ENCODE measurements at places on chromosomes 6 and 20.
A peak's percentile ranks its signal among the peaks of the same experiment; 100 is the strongest.

- peak; percentile 32 for DNase-seq
Observed at GRCh38 chr6:40349123-40349900, 237.9 kb downstream of the LRFN2 start.

DNA sequence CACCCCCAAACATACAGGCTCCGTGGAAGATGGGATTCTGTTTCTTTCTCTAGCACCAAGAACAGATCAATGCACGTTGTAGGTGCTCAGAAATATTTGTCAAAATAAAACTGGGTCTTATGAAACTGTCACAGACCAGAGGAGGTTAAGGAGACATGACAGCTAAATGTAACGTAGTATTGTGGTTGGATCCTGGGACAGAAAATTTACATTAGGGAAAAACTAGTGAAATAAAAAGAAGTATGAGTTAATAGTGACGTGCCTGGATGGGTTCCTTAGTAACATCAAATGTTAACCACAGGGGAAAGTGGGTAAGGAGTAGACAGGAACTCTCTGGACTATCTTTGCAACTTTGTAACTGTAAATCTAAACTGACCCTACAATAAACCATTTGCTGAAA is 31.5 kb downstream of the NOL4L start:
- no peak for DNase-seq

DNA sequence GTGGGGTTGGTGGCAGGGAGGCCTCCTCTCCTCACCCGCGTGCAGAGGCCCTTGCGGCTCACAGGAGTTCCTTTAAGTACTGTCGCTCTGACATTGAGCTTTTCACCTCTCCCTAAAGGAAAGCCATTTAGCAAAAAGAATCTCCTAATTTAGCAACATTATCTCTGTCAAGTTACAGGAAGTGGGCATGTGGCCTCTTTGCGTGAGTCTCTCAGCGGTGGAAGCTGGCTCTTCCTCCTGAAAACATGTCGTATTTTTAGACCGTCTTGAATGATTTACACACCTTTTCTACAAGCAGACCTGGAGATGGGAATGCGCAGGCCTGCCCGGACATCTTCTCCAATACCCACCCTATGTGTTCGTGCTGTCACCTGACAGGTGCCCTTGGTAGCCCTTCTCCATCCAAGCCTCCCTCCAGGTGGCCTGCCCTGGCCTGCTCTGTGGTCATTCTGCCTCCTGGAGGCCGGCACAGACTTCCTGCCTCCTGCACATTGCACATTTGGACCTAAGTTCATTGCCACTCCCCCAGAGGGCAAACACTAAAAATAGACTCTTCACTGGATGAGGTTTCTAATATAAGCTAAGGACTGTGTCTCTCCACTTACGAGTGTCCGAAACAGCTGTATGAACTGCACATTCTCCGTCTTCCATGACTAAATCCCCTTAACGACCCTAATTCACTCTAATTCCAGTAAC is 18.5 kb upstream of the PHACTR3 start:
- DNase-seq = peak; percentile 89

DNA sequence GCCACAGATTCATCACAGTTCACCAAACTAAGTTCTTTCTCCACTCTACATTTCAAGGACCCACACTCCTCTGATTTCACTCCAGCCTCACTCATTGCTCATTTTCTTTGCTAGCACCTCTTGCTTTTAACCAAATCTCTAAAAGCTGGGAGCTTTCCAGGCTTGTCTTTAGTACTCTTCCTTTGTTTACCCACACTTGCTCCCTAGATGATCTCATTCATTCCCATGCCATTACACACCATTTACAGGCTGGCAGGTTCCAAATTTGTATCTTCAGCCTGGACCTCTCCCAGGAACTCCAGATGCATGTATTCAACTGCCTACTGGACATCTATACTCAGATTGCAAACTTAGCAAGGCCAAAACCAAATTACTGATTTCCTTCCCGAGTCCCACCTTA is 5.3 kb upstream of the GUCA1B start:
- no peak for DNase-seq

GRCh38 chr20:63152322-63153253 is 63.3 kb downstream of the YTHDF1 start:
- DNase-seq = no peak

GRCh38 chr6:88815491-88815890 is 147.9 kb downstream of the RNGTT start:
- no peak for DNase-seq
